T-helper 2 cell treated with Interferon-gamma antibody and Interleukin-4, amounts not matched to agents 5 μg/mL and 100 μg/mL, for 36 hours (primary cell): ENCODE measurements at places on chromosomes 6 and 20.

DNA sequence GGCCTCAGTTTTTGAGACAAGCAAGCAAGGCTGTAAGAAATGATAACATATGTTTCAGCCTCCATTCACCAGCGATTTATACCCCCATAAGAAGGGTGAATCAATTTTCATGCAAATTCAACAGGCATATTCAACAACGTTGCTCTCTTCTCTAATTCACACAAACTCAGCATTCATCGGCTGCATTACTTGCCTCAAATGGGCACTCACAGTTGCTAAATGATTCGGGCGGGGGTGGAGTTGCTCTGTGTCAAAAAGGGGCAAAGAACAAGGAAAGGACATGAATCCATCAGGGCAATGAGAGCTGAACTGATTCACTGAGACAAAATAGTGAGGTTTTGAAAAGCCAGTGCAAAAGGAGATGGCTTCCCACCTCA lies 9.0 kb downstream of the MOXD1 start:
- DNase-seq = no peak

DNA sequence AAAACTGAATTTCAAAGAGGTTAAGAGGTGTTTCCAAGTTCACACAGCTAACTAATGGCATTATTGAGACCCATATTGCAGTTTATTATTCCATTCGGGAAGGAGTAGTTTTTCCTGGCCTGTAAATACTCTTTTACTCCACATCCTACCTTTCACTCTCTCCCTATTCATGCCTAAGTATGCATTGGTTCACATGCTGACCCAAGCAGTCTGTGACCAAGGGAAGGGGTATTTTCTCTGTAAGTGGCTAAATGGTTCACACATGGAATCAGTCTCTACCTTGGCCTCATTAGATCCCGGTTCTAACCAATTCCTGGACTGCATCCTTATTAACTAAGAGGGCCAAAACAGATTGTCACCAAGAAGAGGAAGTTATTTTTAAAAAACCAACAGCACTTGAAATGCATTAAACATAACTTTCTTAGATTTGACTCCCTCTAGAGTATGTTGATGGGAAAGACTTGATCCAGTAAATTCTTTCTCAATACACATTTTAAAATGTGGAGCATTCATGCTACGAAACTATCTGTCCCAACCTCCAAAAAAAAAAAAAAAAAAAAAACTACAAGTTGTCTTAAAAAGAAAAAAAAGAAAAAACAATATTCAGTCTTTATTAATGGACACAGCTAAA lies 17.8 kb upstream of the RSPO3 start:
- no peak for DNase-seq

DNA sequence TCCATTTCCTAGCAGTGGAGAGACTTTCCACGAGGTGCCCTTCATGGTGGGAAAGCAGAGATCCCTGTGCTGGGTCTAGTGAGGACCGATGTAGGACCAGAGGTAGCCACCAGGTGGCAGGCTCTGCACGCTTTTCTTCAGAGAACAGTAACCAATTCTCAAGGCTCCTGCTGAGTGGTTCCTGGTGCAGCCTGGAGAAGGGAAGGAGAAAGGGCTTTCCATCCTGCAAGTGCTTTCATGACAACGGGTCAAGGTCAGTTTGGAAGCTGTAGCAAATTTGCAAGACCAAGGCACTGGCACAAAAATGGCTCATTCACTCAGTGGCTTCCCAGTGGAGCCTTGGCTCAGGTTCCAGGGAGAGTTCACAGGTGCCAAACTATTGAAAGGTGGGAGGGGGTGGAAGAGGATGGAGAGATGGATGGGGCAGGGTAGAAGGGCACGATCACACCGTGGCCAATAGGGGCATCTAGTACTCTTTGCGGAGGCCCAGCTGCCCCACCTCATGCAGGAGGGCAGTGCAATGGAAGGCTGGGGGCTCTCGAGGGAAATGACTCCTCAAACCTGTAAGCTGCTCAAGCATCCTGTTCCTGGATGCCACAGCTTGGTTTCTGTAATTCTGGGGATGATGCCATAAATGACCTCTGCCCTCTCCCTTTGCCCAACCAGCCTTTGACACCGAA lies 25.5 kb upstream of the KCNK16 start:
- DNase-seq = peak; percentile 27

- DNase-seq = no peak
These were observed 1.0 kb upstream of the DUSP22 start for GRCh38 chr6:291204-291696.

- DNase-seq = no peak
These were observed 73.2 kb downstream of the QRSL1 start for GRCh38 chr6:106702451-106703110.

GRCh38 chr20:17622086-17622850 lies 52.4 kb downstream of the DSTN start:
- DNase-seq = no peak

GRCh38 chr6:28776269-28777146 lies 147.3 kb downstream of the TRIM27 start:
- no peak for DNase-seq

DNA sequence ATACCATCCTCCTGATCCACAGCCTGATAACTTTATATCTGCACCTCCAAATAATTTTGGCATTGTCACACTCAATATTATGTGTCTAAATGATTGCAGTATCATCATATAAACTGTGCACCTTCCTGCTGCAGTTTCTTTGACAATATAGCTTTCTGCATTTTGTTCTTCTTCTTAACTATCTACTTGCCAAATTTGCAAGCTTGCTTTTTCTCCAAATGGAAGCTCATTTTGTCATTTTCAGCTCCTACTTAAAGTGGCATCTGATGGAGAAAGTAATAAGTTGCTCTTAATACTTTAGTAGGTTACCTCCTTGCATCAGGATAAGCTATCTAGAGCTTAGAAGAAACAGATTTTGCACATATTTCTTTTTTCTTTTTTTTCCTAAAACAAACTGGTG lies 74.0 kb upstream of the DEFB112 start:
- no peak for DNase-seq

DNA sequence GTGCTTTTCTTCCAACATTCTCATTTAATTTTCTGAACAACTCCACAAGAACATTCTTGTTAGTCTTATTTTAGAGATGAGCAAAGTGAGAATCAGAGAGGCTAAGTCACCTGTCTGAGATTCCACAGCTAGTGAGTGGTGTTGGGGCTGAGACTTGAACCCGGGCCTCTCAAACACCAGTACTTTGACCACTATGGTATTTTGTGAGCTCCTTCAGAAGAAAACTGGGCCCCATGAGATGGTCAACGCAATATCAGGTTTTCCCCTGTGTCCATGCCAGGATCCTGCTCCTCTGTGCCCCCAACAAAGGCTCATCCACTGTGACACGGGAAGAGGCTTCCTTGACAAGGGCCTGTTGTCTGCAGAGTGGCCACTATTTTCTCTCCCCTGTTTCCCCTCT lies 51.9 kb downstream of the MAFB start:
- no peak for DNase-seq

DNA sequence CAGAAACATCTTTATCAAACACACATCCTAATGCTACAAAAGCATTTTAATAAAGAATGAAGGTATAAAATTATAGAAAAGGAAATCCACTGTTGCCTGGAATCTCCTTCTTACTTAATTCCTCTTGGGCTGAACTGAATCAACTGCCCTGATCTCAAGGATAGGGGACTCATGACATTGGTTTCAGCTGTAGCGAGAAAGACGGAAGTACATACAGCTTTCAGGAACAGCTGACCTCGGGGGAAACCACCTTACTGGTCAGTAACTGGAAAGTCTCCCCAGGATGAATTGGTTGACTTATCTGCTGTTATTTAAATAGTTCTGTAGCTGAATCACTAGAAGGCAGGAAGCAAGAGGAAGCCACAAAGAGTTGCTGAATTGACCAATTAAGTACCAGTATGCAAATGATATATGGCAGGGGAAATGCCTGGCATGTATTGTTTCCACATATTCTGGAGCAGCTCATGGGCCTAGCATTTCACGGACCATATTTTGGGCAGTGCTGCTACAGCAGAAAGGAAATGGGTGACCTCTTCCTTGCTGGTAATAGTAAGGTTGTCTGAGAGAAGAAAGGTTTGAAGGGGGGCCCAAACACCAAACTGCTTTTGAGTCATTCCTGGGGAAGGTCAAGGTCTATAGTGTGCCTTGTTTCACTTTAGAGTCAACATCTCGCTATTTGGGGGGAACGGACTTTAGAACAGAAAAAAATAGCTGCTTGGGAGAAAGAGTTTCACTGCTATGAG lies 43.7 kb upstream of the MAP7 start:
- DNase-seq = peak; percentile 75

- DNase-seq = no peak
These were observed 5.9 kb upstream of the KIAA1755 start for GRCh38 chr20:38266426-38266825.

GRCh38 chr6:104521176-104521575 lies 338.5 kb downstream of the HACE1 start:
- DNase-seq = no peak

DNA sequence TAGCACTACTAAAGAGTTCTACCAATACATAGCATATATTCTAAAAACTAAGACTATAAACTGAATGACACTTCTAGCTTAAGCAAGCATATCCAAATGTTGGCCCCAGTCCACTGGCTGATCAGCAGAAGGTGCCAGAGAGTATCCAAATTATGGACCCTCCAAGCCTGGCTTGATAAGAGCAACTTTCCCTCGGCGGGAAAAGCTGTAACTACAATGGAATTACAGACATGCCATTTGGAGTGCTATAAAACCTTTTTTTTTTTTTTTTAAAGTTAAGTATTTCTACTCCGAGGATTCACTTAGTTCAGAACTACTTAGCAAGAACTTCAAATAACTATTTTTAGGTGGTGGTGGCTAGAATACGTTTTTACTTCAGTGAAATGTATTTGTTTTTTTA lies 94.6 kb downstream of the EPB41L2 start:
- DNase-seq = no peak

GRCh38 chr6:126926926-126927325 lies 191.5 kb upstream of the RSPO3 start:
- no peak for DNase-seq

DNA sequence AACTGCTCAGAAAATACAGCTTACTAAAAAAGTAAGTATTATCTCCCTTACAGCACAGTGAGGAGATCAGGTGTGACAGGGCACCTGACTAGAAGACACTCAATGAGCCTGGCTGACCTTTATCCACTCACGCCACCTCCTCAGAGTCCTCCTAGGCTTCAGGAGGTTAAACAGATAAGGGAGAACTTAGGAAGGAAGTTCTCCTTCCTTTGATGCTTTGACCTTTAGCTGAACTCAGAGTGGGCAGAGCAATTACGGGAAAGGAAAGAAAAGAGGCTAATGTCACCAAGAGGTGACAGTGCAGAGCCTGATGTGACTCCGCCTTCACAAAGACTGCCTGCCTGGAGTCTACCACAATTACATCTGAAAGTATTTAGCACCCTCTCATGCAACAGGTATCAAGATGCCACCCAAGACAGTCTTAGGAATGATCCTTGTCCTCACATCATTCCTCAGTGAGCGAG lies 36.7 kb downstream of the MAN1A1 start:
- DNase-seq = peak; percentile 67

DNA sequence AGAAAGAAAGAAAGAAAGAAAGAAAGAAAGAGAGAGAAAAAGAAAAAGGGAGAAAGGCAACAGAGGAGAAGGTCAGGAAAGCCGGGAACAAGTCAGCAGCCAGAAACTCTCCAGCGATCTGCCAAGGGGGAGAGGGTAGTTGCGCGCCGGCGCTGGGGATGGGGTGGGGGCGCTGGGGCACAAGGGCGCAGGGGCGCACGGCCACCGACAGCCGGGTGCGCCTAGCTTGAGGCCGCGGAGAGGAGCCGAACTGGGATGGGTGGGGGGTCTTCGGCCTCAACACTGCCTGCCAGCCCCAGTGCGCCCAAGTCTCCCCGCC lies 533 bp upstream of the RSPO3 start:
- DNase-seq = no peak

GRCh38 chr20:1934721-1935573 lies 39.7 kb downstream of the SIRPA start:
- no peak for DNase-seq

GRCh38 chr6:152323376-152323775 lies 313.8 kb downstream of the SYNE1 start:
- DNase-seq = no peak

DNA sequence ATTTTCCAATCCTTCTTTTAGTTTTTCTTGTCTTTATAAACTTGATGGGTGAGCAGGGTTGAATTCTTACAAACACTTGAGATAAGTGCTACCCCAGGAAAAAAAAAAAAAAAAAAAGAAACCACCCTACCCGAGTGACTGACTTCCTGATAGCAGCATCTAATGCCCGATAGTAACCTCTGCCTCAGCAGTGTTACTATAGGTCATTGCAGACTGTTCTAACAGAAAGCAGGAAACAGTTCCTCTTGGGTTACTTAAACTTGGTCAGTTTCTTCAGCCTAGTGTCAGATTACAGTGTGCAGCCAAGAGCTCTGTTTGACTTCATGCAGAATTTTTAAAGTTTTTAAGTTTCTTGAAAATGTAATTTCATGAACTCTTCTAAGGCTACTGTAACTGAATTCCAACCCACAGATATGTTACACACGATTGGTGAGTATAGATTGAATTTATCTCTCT lies 2.1 kb downstream of the MYLIP start:
- DNase-seq = peak; percentile 51

DNA sequence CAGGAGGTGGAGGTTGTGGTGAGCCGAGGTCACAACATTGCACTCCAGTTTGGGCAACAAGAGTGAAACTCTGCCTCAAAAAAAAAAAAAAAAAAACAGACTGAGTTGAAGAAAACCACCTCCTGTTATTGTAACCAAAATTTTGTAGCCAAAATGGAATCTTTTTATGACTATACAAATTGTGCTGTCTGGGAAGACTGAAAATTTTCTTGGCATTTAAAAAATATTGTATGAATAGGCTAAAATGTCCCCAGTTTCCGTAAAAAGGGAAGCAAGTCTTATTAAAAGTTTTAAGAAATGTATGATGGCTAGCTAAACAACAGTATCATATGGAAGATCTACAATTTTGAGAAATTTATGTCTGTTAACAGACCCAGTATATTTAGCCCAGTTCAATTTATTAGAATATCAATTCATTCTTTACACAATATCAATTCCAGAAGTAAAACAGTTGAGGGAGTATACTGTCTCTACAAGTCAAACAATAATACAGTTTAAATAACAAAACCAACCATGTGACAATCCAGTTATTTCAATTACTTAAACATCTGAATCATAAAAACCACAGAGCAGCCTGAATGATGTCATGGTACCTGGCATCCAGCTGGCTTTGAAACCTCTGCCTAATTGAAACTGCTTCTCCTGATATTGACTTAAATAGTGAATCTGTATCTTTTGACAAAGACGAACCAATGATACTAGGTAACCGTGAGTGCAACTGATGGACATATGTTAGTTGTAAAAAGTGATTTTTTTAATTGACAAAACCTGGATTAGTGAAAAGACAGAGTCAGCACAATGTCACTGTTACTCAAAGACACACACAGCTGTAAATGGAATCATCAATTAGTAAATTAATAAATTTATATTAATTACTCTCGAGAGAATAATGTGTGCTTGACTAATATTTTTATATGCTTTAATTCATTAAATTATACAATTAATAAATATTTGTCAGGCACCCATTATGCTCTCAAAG lies 166.6 kb upstream of the MARCKS start:
- DNase-seq = no peak

GRCh38 chr20:43809206-43809819 lies 82.5 kb upstream of the GTSF1L start:
- DNase-seq = no peak

- no peak for DNase-seq
These were observed 9.3 kb upstream of the LAMA5 start for GRCh38 chr20:62376112-62377063.
